KG1 (cell line): ENCODE measurements at places on chromosomes 2 and 18.

DNA sequence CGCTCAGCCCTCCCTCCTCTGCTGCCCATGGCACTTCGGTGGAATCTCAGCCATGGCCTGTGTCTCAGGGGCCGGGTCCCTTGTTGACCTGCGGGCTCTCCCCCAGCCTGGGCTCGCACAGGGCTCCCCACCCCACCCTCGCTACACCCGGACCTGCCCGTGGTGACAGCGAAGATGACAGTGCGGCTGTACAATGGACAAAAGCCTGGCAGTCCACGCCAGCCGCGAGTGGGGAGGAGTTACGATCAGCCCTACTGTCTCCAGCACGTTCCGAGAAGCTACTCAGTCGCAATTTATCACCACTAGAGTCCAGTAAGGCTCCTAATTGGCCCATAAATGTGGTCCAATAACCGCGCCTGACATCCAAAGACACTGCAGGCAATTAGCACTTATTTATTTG, 31.6 kb downstream of the GBX2 start:
- no peak for DNase-seq

DNA sequence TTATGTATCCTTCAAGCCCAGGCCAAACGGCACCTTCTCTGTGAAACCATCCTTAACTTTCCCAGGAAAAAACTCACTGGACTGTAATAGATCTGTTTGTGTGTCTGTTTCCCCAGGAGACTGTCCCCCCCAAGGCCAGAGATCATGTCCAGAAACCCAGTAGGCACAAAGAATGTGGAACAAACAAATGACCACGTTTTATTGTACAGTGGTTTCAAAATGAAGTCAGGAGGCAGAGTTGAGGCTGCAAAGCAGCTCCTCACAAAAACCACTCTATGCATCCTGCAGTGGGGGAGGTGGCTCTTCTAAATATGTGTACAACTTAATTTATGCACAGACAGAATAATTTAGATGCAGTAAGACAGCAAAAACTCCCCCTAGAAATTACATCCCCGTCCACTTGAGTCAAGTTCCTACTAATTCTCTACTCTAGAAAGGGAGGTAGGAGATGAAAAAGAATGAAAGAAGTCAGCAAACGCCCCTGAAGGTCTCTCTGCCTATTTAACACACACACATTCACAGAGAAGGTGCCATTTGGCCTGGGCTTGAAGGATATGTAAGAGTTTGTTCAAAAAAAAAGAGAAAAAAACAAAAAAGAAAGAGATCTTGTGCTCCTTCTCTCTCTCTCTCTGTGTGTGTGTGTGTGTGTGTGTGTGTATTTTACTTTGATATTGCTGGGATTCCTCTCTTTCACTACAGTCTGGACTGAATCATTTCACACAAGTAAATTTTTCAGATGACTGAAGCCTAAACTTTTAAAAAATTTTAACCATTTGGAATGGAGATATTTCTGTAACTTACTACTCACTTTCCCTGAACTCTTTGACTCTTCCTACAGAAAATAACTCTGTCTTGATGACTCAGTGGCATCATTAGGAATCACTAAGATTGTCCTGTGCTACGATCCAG, 19.5 kb downstream of the BCL2 start:
- no peak for DNase-seq

- no peak for DNase-seq
These were observed 19.4 kb downstream of the IL1B start for GRCh38 chr2:112817082-112817689.

- no peak for DNase-seq
These were observed 416.1 kb downstream of the ARHGAP15 start for GRCh38 chr2:143545059-143545948.

- no peak for DNase-seq
These were observed 56.8 kb downstream of the GTF3C3 start for GRCh38 chr2:196742685-196743084.

DNA sequence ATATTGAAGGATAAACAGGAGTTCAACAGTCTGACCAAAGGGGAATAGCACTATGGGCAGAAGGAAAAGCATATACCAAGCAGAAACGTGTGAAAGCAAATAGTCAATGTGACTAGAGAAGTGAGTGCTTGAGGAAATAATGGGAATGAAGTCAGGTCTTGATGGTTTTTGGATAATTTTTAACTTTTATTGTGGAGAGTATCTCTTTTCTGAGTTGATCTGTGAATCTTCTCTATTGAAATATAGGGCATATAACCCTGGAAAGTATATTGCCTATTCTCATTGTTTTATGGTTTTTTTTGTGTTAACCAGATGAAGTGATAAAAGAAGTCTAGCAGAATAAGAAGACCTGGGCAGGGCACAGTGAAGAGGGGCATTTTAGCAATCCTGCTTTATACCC, 16.4 kb upstream of the FABP1 start:
- no peak for DNase-seq

- no peak for DNase-seq
These were observed 94.7 kb downstream of the MAP4K4 start for GRCh38 chr2:101792208-101792607.

- DNase-seq: no peak
These were observed at the start of gene DCTN1 for GRCh38 chr2:74379851-74380789. TSS of gene DCTN1 (minus strand) at chr2:74380311. CDS start at chr2:74380037, 274 bp downstream.

GRCh38 chr18:76426737-76427305, 68.2 kb downstream of the ZNF516 start:
- DNase-seq: no peak

DNA sequence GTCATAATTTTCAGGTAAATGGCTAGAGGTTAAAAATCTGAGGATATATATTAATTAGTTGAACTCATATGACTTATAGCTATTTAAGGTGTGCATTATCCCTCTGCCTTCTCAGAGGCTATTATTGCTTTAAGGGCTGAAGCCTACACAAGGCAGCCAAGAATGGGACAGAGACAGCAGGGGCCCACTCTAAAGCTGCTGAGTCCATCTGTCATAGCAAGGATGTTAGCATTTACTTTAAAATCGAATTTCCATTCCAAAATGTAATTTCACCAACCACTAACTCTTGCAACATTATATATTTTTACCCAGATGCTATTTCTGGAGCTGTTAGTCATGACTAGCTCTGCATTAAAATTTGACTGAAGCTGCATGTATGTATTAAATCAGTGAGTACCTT, 236.3 kb upstream of the FSIP2 start:
- DNase-seq: no peak

- DNase-seq: peak; percentile 57
These were observed 833 bp downstream of the AFG3L2 start for GRCh38 chr18:12376034-12376753.

GRCh38 chr2:202378001-202378400, 1.9 kb downstream of the BMPR2 start:
- DNase-seq: peak; percentile 37

- no peak for DNase-seq
These were observed 67.1 kb downstream of the DIS3L2 start for GRCh38 chr2:232028631-232029030.

GRCh38 chr2:215479536-215480240, 43.8 kb upstream of the FN1 start:
- DNase-seq: no peak

- DNase-seq: no peak
These were observed 36.0 kb downstream of the RBMS1 start for GRCh38 chr2:160457588-160457987.

DNA sequence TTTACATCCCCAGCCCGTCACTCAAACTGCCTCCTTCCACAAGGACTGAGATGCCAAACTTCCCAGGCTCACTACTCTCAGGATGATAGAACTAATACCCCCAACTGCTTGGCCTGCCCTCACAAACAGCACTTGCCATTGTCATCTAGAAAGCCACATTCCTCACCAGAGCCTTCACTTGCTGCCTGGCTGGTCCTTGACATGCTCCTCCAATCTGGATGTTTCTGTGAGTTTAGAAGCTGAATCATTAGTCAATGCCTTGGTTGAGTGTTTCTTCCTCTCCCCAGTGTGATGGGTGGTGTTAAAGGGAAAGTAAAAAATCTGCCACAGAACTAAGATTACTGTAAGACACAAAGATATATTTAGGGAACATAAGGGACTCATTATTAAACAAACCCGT, 52.5 kb downstream of the MARCHF4 start:
- no peak for DNase-seq

DNA sequence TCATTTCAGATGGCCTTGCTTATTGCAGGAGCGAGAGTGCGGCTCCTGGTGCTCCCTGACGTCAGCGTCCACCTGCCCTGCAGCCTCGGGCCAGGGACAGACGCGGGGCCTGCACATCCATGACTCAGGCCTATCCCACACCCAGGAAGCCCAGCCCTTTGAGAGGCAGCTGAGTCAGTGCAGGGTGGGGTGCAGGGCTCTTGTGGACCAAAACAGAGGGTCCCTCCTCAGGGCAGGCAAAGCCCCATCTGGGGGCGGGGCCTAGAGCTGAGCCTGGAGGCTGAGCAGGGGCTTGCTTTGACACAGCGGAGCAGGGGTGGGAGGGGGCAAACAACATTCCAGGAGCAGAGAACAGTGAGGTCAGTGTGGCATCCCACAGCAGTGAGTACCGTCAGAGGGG, 7.7 kb upstream of the ARHGEF4 start:
- DNase-seq: no peak

GRCh38 chr18:35971661-35972196, 750 bp upstream of the RMP24 start:
- peak; percentile 82 for DNase-seq

GRCh38 chr2:180927030-180927686, 53.2 kb upstream of the UBE2E3 start:
- no peak for DNase-seq

DNA sequence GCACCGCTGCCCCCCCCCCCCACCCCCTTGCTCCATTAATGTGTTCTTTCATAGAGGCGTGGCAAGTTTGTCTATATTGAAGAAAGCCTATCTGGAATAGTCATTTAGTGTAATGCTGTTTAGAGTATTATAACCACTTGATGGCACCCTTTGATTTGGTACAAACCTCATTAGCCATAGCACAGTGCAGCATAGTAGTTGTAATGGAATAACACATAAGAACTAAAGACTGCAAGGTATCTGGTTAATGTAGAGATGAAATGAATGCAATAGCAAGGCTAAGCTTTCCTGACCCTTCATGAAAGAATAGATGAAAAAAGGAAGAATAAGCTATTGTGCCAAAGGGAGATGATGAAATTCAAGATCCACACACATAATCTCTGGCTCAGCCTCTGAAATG, 81.9 kb downstream of the EHBP1 start:
- no peak for DNase-seq

DNA sequence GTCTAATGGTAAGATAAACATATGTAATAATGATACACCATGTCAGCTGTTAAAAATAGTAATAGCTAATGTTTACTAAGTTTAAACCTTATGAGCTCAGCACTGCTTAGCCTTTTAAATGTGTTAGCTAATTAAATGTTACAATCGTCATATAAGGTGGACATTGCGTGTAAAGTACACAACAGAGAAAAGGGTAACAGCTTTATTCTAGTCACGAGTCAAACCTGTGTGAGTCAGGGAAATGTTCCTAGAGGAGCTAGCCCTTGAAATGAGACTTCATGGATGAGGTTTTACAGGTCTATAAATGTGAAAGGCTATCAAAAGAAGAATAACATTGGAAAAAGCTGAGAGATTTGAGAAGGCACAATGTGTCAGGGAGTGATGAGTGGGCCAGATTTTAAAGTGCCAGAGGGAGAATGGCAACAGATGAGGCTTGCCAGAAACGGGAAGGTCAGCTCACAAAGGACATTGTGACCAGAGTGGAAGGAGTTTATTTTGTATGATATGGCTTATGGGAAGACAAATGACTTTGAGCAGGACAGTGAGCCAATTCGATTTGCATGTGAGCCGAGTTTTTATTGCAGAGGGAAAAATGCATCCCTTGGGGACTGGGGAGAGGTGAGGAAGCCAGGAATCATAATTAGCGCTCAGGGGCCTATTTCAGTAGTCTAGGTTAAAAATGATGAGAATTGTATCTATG, 276.3 kb downstream of the CTNNA2 start:
- no peak for DNase-seq

DNA sequence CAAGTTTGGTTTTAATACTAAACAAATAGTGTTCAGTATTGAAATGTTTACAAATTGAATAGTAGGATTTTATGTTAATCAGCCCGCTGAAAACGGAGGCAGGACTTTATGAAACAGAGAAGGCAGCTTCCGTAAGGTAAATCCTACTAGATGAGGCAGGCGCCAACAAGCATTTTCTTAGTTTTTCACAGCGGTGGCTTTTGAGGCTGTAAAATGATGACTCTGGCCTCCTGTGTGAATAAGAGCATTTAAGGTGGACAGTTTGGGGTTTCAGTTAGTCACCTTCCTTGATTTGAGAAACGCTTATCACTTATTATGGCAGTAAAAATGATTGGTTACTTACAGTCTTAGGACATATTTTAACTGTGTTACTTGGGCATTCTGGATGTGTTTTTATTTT, 212.9 kb downstream of the PTGR3 start:
- no peak for DNase-seq

DNA sequence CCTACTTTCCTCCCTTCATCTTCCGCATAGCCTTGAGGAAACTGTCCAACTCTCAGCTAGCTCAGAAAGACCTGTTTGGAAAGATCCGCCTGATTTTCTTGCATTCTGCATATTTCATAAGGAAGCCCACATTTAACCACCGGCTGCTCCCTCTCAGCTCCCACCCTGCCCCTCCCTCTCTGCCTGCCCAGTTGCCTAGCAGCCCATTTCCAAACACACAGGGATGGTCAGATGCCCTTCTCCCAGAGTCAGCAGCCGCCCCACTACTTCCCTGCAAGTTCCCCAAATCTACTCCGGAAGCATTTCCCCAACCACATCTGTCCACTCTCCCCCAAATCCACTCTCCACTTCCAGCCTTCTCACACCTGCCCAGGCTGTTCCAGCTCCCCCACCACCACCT, 96.0 kb downstream of the TNS1 start:
- DNase-seq: no peak

DNA sequence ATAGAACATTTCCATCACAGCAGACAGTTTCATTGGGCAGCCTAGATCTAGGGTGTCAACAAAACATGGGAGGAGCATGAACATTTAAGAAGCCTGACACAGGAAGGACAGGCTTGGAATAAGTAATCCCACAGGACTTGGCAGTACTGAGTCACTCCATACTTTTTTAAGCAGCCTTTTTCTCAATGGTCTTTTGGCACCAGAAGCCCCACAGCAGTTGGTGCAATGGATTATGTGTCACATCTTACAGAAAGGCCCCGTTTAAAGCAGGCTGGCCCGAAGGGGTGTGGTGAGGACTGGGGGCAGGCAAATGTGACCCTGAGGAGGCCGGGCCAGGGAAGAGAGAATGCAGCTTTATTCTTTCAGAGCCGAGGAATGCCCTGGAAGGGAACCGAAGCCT, 26.6 kb downstream of the SPTBN1 start:
- no peak for DNase-seq

DNA sequence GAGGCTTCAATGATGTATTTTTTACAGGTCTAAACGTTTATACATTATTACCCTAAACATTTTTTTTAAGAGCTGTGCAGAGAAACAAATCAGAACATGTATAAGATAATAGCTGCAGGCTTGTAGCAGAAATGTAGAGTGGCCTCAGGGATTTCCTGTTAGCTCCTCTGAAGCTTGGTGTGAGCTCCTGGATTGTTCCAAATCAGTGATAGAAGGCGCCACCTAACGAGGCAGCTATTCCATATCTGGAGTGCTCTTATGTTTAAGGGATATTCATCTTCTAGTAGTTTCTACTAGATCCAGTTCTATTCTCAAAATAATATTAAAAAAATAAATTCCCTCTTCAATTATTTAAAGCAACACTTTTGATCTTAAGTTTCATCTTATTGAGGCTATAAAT, 93.1 kb downstream of the LRP1B start:
- DNase-seq: no peak
